ENCODE measurements at places on chromosomes 12 and 14.

DNA sequence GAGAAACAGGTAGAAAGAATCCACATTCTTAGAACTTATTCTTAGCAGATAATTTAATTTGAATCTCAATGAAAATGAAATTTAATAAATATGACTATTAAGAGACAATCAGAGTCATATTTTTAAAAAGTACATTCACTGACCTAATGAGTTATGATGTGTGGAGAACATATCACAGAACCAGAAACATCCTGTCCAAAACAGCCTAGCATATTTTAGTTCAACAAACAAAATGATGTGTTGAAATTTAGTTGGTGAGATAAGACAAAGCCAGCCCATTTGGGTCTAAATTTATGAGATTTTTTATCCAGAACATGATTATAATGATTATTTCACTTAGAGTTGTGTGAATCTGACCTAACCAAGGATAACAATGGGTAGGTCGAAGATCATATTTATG, 25.8 kb downstream of the GABARAPL1 start:
- no peak for DNase-seq

DNA sequence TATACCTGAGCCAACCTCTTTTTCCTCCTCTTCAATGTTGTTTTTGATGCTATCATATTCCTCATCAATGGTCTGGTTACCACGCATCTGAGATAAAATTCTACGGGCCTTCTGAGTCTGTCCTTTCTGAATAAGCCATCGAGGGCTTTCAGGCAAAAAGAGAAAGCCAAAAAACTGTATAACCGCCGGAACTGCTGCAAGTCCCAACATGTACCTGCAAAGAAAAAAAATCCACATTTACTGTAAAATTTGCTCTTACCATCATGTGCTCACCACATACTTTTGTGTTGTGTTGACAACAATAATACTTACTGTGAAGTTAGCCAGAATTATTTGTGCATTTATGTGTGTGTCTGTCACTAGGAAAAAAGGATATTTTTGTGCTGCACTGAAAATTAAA, 77.6 kb downstream of the SLC2A13 start:
- no peak for DNase-seq

GRCh38 chr12:14111230-14111865, 129.9 kb upstream of the GRIN2B start:
- DNase-seq, result no peak

- no peak for DNase-seq
These were observed 449.5 kb downstream of the BCAT1 start for GRCh38 chr12:24499151-24500146.

GRCh38 chr14:84343656-84344055, 1186.3 kb upstream of the FLRT2 start:
- no peak for DNase-seq

DNA sequence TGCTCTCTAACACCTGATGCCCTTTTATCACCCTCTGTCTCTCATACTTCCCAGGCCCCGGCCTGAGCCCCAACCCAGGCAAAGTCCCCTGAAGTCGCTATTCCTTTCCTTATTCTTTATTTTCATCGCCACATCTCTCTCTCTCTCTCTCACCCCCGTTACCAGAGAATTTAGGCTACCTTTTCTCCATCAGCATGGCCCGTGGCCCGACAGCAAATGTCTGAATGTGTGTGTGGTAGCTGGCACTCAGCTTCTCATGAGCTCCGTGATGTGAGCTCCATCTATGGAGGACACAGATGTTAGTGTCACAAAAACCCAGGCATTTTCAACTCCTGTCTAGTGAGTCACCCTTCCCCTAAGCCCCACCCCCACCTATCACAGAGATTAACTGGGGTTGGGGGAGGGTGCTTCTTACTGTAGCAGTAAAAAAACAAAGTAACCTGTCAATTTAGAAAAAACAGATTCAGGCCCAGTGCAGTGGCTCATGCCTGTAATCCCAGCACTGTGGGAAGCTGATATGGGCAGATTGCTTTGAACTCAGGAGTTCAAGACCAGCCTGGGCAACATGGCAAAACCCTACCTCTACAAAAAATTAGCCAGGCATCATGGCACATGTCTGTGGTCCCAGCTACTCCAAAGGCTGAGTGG, 53.8 kb downstream of the VCPKMT start:
- no peak for DNase-seq

DNA sequence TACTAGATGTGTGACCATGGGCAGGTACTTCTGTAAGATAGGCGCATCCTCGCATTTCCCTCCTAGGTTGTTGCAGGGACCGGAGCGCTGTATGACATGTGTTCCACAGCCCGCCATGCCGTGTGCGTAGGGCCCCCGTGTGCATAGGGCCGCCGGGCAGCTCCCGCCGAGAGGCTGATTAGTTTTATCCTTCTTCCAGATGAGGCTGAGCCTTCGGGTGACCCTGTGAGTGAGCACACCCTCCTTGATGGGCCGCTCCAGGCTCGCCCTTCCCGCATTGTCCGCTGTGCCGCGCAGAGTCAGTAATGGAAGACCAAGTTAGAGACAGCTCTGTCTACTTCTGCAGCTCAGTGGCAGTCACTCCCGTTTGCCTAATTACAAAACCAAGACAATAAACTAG, 72.9 kb upstream of the DYNC1H1 start:
- DNase-seq, result no peak

- DNase-seq, result no peak
These were observed 17.0 kb downstream of the RITA1 start for GRCh38 chr12:113202300-113203075.

GRCh38 chr12:52646613-52647012, 5.4 kb downstream of the KRT2 start:
- DNase-seq, result no peak

- no peak for DNase-seq
These were observed 810.8 kb upstream of the ATXN7L3B start for GRCh38 chr12:73726881-73727280.

- no peak for DNase-seq
These were observed 34.7 kb upstream of the RTRAF start for GRCh38 chr14:51954657-51955056.

DNA sequence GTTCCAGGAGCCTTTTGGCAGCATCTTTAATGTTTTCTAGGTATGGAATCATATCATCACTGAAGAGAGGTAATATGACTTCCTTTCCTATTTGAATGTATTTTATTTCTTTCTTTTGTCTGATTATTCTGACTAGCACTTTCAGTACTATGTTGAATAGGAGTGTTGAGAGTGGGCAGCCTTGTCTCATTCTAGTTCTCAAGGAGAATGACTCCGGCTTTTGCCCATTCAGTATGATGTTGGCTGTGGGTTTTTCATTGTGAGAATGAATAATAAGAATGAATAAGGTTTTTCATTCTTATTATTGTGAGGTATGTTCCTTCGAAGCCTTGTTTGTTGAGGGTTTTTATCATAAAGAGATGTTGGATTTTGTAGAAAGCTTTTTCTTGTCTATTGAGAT, 98.9 kb downstream of the GPHN start:
- no peak for DNase-seq

GRCh38 chr12:80038062-80038560, 61.2 kb upstream of the OTOGL start:
- no peak for DNase-seq

- no peak for DNase-seq
These were observed 18.5 kb upstream of the MARK3 start for GRCh38 chr14:103366741-103367140.

- no peak for DNase-seq
These were observed 156.8 kb downstream of the ERC1 start for GRCh38 chr12:1147821-1148220.

DNA sequence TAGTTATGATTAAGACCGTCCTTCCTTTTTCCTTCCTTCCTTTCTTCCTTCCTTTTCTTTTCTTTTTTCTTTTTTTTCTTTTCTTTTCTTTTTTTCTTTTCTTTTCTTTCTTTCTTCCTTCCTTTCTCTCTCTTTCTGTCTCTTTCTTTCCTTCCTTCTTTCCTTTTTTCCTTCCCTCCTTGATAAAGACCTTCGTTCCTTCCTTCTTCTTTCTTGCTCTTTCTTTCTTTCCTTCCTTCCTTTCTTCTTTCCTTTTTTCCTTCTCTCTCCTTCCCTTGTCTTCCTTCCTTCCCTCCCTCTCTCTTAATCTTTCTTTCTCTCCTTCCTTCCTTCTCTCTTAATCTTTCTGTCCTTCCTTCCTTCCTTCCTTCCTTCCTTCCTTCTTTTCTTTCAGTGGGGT, 130.9 kb downstream of the PAPOLA start:
- no peak for DNase-seq

GRCh38 chr12:27785882-27786570, 6.0 kb upstream of the MANSC4 start:
- DNase-seq, result no peak

GRCh38 chr12:54660320-54660962, 12.3 kb upstream of the DCD start:
- DNase-seq, result no peak

DNA sequence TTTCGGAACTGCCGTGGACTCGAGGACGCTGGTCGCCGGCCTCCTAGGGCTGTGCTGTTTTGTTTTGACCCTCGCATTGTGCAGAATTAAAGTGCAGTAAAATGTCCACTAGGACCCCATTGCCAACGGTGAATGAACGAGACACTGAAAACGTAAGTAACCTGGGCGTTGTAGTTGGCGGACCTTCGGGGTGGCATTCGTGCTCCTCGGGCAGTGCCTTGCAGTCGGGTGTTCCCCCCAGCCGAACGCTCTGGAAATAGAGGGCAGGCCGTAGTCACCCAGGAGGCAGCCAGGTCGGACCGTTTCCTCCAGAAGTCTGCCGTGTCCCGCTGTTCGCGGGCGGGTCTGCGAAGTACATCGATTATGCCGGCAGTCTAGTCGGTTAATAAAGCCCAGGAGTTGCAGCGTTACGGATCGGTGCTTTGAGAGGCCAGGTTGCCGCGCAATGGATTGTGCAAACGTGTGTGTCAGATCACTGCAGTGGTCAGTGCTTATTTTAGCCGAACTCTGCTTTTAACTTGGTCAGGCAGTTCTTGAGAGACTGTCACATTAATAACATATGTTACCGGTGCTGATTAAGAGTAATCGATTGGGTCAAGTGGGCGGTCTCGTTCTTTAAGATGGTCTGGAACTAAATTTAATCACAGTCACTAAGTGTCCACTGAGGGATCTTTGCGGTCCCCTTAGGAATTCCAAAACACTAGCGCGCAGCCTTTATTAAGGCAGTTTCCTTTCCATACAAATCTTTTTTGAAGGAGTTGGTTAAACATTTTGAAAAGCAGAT, 906 bp downstream of the MARK3 start:
- peak; percentile 26 for DNase-seq

DNA sequence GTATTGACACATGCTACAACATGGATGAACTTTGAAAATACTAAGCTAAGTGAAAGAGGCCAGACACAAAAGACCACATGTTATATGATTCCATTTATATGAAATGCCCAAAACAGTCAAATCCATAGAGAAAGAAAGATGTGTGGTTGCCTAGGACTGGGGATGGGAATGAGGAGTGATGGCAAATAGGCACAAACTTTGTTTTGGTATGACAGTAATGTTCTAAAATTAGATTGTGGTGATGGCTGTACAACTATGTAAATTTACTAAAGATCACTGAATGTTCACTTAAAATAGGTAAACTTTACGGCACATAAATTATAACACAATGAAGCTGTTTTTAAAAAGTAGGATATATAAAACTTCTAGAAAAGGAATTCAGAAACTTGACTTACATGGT, 41.7 kb downstream of the PPP1R13B start:
- DNase-seq, result no peak

GRCh38 chr12:102169922-102170621, 27.6 kb downstream of the PMCH start:
- no peak for DNase-seq

GRCh38 chr14:33954016-33954598, 3.2 kb upstream of the EGLN3 start:
- no peak for DNase-seq

- DNase-seq, result no peak
These were observed 24.6 kb upstream of the APOF start for GRCh38 chr12:56387152-56387736.

DNA sequence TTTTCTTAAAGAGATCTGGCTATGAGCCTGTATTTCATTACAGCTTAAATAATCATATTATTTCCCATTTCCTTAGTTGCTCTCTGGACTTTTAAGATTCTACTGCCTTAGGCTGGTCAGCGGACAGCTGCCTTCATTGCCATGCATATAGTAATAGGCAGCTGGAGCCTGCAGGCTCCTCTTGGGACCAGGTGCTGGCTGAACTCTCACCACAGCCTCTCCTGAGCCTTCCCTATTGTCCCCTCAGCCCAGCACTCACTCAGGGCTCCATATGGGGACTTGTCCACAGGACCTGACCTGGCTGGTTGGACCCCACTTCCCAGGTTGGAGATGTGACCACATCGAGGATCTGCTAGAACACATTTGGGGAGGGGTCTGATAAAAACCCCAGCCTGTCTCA, 405.4 kb downstream of the DPF3 start:
- no peak for DNase-seq

DNA sequence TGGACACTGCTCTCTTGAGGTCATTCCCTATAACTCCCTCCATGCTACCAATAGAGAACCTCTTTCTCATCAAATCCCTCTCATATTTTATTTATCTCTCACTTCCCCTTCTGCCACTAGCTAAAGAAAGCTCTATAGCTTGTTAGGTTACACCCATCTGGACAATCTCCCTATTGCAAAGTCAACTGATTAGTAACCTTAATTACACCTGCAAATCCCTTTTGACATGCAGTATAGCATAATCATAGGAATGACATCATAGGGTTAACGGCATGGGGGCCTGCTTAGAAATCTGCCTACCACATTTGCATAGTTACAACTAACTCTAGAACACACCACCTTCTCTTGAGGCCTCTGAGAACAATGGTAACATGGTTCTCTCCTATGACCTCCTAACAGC, 181.2 kb downstream of the EMP1 start:
- DNase-seq, result no peak

GRCh38 chr12:131599190-131600159, 111.4 kb upstream of the SFSWAP start:
- DNase-seq, result no peak

DNA sequence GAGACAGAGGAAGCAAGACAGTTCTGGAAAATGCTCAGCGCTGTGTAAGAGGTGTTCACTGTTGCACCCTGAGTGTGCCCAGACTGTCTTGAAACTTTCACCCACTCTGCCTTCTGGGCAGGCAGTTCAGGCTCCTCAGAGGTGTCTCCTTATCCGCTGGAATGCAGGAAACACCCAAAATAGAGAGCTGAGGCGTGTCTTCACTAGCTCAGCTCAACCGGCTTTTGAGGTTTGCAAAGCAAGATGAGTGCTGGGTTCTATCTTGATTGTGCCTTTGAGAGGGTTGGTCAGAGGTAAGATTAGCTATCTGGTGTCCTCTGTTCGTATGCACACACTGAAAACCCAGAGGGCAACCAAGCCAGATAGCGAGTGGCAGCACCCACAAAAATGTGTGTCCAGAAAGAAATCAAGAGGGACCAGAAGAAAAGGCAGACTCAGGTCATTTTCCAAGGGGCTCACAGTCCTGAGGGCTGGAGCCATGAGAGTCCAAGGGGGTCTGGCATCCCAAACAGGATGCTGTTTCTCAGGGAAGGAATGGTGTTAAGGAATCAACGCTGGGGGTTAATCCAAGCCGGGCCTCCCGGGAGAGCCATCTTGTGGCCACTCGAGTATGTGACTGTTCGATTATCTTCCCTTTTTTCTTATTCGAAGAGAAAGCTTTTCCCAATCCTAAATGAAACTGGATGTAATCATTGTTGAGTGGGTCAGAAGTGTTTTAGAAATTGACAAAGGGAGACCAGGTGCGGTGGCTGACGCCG, 47.1 kb downstream of the TBX3 start:
- DNase-seq, result no peak

GRCh38 chr12:53867216-53868012, 71.2 kb upstream of the HOXC13 start:
- no peak for DNase-seq

GRCh38 chr12:27513155-27513824, 10.7 kb upstream of the PPFIBP1 start:
- no peak for DNase-seq
